Effector memory CD8-positive, alpha-beta T cell (primary cell): ENCODE measurements at places on chromosomes 7 and 10.

DNA sequence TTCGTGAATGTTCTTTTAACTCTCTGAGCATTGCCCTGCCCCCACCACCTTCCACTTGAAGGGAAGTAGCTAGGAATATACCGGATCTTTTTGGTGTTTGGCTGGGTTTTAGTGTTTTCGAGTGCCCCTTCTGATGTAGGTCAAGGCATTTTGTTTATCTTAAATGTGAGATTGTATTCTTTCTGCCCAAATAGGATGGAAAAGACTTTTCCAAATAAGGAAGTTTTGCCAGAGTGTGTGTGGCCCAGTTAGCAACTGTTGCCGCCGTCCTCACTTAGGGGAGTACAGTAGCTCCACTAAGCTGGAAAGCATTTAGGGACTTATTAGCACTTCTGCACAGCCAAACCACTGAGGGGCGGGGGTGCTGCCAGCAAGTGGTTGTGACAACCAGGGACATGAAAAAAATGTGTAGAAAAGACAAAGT, 29.8 kb upstream of the VCL start:
- DNase-seq = peak; percentile 39

DNA sequence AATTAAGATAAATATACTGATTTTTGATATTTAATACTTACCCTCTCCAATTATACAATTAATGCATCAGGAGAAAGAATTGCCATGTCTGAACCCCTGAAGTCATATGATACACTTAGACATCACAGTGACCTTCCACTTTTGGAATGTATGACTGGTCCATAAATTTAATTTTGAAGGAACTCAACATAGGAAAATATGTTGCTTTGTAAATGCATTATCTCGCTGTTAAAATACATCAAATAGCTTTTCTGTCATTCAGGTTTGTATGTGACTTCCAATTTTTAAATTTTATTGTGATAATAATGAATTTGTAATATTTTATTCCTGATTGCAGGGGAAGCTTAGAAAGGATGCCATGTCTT, 631.9 kb upstream of the ANKRD30A start:
- no peak for DNase-seq

DNA sequence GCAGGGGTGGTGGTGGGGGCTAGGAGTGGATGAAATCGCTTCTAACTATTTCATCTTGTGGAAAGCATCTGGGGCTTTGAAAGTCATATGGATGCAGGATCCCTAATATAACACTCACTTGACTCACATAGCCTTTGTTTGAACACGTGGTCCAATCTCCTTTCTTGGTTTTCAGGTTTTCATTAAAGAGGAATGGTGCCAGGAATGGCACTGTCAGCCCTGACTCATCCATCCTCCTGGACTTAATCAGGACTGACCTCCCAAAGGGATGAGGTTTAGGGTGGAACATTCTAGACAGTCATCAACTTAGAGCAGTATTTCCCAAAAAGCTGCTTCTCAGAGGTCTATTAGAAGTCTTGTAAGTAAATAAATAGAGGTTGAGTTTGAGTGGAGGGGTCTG, 162.0 kb upstream of the PLXNA4 start:
- DNase-seq = no peak

- no peak for DNase-seq
These were observed 88.0 kb upstream of the ZPBP start for GRCh38 chr7:50181081-50181480.

DNA sequence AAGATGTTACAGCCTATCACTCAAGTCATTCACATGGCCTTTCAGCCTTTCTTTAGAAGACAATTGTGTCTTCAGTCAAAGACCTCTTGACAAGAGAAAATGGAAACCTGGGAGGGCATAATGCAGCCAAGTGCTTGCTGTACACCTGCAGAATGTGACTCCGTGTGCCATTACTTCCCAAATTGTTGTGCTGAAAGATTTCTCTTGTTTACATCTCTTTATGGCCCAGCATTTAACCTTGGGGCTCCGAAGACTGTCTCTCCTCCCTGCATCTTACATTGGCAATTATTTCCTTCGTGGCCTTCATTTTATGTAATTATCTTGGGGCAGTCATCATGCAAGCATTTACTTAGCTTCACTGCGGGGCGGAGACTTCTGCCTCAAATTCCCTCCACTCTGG, 287.0 kb downstream of the TCF7L2 start:
- DNase-seq = no peak

DNA sequence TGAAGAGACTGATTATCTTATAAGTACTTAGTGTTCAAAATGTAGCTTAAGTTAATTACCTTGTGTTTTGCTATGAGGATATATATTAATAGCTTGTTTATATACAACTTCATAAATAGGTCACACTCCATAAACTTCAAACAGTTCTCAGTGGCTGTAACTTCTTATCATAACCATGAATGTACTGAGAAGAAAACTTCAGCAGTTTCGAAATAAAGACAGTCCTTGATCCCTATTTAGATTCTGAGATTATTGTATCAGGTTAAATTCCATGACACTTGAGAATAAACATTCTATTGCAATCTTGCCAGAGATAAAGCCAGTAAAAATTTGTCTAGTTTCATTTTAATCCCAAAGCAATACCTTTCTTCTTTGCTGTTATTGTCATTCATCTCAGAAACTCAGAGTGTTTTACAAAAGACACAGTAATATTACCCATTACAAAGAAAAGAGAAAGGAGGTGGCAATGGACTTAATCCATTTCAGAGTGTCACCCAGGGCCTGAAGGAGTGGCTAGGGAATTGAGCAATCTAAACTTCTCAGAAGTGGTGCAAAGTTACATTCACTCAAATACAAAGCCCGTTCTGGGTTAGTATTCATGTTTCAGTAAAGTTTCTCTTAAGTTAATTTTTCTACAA, 403.6 kb downstream of the SEMA3D start:
- DNase-seq = no peak

GRCh38 chr10:13592306-13592705, 5.5 kb downstream of the PRPF18 start:
- no peak for DNase-seq

DNA sequence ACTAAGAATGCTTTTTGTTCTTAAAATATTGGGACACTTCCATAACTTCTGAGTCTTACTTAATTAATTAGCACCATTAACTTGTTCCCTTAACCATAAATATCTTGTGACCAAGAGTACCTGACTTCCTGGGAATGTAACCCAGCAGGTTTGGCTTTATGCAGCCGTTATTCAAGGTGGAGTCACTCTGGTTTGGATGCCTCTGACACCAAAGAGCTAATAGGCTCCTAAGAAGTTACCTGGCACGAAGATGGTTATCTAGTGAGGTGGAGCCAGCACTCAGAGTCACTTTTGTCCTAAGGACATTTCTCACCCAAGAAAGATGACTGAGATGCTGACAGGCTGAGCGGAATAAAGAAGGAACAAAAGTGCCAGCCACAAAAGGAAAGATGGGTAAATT, 172.3 kb downstream of the C1GALT1 start:
- DNase-seq = no peak

GRCh38 chr7:92527300-92528187, 776 bp downstream of the PEX1 start:
- DNase-seq = peak; percentile 36

DNA sequence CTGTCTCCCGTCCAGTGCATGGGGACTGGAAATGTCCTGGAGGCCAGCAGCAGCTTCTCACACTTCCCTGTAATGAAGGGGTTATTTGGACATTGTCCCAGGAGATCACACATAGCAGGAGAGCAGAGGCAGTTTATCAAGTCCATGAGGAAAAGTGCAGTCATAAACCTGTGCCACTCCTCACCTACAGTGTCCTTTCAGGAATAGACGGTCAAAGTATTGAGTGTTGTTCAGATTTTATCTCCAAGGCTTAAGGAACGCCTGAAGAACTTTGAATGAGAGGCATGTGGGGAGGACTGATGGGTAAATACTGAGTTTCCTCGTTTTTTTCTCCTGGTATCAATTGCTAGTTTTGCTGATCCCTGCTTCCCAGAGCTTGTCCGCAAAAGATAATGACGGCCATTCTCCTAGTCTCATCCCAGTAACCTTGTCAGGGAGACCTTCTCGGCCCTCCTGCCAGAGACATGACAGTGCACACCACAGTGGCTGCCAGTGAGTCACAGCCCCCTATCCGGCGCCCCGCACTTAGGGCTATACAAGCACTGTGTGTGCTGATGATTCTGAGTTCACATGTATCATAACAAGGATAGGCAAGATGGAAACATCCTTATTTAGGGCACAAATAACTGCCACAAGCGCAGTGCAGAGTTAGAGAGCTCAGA, 495.5 kb upstream of the MGMT start:
- DNase-seq = no peak

DNA sequence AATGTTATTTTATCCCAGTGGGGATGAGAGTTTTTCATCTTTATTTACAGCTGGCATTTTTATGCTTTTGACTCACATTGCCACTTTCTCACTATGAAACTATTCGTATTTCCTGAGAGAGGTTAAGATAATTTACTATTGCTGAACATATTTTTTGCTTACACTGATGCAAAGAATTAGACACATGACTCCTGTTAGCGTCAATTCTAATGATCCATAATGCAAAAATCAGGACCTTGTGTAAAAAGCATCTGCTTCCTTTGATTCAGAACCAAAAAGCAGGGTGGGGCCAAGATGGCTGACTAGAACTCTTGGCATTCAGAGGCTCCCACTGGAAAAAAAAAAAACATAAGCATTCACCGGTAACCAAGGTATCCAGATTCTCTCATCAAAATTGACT, 464.8 kb downstream of the SEMA3D start:
- no peak for DNase-seq

- no peak for DNase-seq
These were observed 70.5 kb upstream of the AHR start for GRCh38 chr7:17227766-17228490.

- no peak for DNase-seq
These were observed 141.2 kb downstream of the WDR37 start for GRCh38 chr10:1197384-1197783.

GRCh38 chr7:31642681-31643115, 44.3 kb upstream of the PPP1R17 start:
- DNase-seq = no peak

DNA sequence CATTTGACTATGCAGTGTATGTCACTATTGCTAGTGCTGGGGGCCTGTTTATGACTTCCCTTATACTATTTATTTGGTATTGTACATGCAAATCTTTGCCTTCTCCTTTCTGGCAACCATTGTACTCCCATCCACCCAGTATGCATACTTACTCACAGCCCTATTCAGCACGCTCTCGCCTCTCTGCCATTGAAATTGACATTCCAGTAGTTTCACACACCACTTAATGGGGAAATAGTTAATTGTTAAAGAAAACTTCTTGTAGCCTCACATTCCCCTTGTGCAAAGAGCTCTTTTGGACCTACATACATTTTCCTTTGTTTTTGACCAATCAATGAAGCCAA, 9.9 kb downstream of the CLDN12 start:
- no peak for DNase-seq

GRCh38 chr10:58475322-58476277, 37.1 kb upstream of the BICC1 start:
- no peak for DNase-seq

GRCh38 chr10:133458021-133458709, 4.4 kb downstream of the SCART1 start:
- DNase-seq = no peak

DNA sequence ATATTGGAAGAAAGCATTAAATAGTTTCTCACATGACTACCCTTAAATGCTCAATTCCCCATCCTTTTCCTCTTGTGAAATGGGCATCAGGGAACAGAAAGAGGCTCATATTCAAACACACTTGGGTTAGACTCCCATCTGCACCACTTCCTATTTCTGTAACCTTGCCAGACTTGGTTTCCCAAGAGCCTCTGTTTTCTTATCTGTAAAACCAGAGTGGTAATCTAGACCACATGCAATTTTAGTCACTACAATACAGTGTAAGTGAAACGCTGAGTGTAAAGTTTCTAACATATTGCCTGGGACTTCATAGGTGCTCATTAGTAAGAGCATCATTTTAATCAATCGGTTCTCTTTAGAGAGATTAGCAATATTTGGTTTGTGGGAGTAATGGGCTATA, 136.3 kb downstream of the SORCS1 start:
- DNase-seq = no peak

GRCh38 chr7:102431617-102432298, 1.6 kb upstream of the ORAI2 start:
- DNase-seq = peak; percentile 64

- DNase-seq = no peak
These were observed 551 bp downstream of the KCND2 start for GRCh38 chr7:120273476-120273975.

- DNase-seq = peak; percentile 5
These were observed 673 bp downstream of the NDUFB8 start for GRCh38 chr10:100528921-100529474.

- no peak for DNase-seq
These were observed 10.8 kb downstream of the GNA12 start for GRCh38 chr7:2833083-2833910.

- DNase-seq = no peak
These were observed 108.0 kb downstream of the SDK1 start for GRCh38 chr7:3408814-3409595.

GRCh38 chr10:118333871-118334270, 8.3 kb downstream of the FAM204A start:
- DNase-seq = no peak

DNA sequence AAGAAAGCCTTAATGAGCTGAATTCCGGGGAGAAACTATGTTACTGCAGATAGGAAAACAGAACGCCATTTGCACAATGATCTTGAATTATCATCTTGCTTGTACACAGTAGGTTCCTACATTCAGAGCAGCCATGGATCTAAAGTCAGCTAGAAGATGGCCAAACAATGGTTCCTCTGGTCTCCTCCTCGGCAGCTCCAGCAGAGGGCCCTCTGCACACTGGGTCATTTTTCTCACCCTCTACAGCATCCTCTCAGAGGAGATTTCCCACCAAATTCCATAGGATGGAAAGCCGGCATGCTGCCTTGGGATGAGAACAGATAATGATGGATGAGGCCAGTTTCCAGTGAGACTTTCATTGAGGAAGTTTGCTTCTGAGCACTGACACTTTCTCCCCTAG, 308.5 kb upstream of the NFE2L3 start:
- no peak for DNase-seq

DNA sequence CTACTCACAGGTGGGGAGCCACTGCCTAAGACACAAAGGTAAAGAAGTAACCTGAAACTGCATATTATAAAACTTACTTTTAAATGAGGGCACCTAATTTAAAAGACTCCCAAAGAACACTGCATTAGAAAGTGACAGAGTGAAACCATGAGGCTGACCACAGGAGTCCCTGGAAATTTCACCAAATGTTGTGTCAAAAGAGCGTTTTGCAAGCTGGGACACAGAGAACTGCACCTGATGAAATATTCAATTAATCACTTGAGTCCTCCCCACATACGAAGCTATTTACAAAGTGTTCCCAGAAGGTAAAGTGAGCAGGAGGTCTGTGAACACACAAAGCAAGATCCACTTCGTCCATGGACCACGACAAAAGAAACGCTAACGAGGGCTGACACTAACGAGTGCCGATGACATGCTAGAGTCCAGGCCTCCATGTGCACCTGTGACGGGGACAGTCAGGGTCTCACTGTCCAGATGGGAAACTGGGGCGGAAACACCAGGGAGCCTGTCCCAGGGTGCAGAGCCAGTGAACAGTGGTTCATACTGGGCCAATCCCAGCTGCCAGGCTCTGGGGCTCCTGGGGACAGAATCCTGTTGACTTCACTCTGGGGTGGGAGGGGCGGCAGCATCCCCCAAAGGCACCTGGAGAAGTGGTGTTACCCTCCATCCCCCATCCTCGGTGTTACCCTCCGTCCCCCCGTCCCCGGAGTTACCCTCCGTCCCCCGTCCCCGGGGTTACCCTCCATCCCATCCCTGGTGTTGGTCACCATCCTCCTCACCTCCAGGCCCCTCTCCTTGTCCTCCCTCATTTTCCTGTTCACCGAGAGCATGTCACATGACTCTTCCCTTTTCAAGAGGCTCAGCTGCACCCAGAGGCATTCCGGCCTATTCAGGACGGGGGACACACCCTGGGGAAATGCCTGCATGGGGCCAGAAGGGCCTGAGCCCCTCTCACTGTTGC, 63.4 kb downstream of the DIP2C start:
- DNase-seq = no peak
